ENCODE measurements at places on chromosomes 1 and 21.

DNA sequence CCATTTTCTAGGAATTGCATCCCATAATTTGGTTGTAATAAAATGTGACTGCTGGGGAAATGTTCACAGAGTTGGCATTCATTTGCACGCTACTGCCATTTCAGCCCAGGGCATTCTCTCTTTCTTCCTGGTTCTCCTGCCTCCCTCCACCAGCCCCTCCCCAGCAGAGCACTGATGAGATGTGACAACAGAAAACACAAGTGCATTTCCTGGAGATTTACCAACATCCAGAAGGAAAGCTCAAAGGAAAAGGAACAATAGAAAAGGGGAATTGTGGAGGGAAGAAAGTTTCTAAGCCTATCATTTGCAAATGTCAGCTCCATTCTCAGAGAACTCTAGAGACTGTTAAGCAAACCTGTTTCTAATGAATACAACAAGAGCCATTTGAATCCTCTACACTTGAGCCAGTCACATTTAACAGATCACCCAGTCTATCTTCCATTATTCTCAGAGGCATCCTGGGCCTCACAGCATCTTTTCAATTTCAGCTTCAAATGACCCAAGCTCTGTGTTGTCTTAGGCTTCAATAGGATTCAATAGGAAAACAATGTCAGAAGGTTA, 395.6 kb upstream of the PBX1 start:
- DNase-seq: no peak

DNA sequence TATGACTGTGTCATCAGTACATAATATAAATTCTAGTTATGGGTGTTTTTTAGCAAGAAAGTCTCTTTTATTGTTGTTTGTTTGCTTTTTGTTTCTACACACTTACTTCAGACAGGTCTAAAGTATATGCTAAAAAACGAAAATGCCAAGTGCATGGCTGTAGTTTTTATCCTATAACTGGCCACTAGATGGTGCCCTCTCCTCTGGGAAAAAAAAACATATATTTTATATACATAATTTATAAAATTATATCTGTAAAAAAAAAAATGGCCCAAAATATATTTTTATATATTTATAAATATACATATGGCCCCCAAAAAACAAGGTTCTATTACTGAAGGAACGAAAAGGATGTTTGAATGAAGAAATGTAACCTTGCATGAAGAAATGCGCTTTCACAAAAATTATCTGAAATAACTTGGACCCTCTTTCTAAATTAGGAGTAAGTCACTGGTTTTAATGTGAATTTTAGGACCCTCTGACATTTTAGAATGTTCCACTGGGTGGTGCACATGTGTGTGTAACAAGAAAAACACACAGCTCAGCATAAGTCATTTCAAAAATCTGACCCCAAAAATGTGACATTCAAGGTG, 93.5 kb downstream of the TTLL7 start:
- DNase-seq: peak; percentile 44

GRCh38 chr21:31505975-31506374, 153.5 kb upstream of the SOD1 start:
- no peak for DNase-seq

GRCh38 chr21:16085421-16085820, 355.6 kb downstream of the USP25 start:
- DNase-seq: no peak

- no peak for DNase-seq
These were observed 83.5 kb downstream of the CENPF start for GRCh38 chr1:214686497-214686896.

- DNase-seq: peak; percentile 86
These were observed 765 bp upstream of the VPS45 start for GRCh38 chr1:150066838-150067183.

GRCh38 chr1:101150670-101151069, 86.1 kb upstream of the S1PR1 start:
- DNase-seq: no peak

DNA sequence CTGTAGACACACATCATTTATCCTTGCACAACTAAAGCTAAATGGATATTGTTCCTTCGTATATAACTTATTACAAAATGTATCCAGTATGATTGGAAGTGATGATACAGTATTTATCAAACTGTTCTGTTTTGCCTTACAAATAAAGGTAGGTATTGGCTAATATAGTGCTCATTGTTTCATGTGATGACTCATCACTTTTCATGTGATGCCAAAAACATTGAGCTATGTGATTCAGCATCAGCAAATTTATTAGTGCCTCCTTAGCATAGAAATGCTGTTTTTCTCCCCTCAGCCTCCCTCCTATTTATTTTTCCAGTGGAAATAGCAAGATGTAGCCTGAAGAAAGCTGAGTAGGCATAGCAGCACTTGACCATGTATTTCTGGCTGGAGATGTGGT, 228.6 kb upstream of the LYPLAL1 start:
- no peak for DNase-seq

- DNase-seq: no peak
These were observed 374.6 kb upstream of the USP24 start for GRCh38 chr1:55589671-55590297.

GRCh38 chr1:19632211-19632610, 11.9 kb upstream of the NBL1 start:
- DNase-seq: no peak

DNA sequence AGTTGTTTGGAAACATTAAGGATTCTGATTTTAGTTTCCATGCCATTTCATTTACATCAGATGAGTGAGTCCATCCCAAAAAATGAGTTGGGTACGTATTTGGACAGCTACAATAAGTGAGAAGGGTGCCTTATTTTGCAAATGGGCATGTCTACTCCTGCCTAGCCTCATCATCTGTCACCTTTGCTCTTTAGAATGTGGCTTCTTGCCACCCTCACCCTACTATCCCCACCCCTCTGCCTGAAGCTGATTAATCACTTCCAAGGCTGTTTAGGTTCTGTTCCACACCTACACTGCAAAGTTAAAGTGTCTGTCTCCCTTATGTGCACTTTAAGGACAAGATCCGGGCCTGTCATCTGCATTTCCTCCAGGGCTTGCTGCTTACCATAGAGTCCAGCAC, 61.2 kb downstream of the ST6GALNAC5 start:
- no peak for DNase-seq

DNA sequence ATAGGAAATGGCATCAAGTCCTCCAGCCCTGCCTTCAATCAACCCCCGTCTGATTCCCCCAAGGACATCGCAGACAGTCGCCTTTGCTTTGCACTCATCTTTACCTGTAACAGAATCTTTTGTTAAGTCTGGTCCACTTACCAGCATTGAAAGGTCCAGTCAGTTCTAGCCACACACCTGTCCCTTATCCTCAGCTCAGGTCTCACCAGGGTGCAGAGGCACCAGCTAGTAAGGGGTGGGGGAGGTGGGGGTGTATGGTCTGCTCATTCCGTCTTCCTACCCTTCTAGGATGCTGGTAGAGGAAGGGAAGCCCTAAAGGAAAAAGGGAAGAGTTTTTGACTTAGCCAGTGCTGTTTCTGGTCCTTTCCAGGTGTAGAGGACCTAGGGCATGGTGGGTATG, 427.7 kb downstream of the MATN1 start:
- no peak for DNase-seq

DNA sequence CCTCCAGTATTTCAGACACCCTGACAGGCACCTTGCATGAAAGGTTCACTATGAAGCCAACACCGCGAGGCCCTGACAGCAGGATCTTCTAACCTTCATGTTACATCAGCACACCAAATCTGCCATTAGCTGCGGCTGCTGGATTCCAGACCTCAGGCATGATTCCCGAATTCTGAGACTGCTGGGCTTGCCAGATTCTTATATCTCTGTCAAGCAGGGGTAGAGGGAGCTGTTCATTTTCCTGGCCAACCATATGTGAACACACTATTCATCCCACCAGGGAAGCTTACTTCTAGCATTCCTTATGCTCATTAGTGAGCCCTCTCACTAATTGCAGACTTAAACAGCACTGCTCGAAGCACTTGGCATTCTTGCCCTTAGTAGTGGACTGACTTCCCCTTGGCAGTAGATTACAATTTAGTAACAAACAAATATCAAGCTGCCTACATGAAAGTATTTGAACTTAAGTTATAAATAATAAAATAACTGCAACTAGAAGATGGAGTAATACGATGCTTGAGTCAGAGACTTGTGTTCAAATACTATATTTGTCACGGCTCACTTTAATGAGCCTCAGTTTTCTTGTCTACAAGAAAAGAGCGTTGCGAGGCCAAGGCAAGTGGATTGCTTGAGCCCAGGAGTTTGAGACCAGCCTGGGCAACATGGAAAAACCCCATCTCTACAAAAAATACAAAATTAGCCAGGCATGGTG, 43.3 kb downstream of the NID1 start:
- no peak for DNase-seq

DNA sequence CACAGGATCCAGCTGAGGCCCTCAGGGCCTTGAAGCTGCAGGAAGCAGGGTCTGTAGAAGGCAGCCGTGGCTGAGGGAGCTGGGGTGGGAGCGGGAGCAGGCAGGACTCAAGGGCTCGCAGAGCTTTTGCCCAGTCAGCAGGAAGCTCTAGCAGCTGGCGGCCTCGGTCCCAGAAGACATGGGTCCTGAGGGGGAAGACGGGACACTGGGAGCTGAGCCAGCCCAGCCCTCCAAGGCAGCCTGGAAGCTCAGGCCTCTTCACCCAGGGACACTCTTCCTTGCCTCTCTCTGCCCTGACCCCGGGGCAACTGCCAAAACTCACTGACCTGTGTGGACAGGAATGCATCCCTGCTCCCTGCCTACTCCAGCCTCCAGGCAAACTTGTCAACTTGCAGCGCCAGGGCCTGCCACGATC, 8.9 kb downstream of the ADGRB2 start:
- DNase-seq: no peak

- DNase-seq: no peak
These were observed 6.4 kb upstream of the KIF14 start for GRCh38 chr1:200626853-200627534.

DNA sequence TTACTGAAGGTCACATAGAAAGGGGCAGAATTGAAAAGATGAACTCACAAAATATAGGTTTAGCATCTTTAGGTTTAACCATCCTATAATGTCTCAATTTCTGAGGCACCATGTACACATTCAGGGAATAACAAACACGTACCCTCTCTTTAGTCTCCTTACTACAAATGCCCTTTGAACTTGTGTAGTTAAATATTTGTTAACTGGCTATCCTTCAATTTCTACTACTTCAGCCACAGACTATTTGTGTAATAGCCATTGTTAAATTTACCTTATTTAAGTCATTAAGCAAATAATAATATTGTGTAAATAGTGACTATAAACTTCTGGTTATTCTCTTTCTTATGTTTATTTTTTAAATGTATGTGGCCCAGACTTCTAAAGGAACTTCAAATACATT, 600.5 kb downstream of the KCNT2 start:
- no peak for DNase-seq

DNA sequence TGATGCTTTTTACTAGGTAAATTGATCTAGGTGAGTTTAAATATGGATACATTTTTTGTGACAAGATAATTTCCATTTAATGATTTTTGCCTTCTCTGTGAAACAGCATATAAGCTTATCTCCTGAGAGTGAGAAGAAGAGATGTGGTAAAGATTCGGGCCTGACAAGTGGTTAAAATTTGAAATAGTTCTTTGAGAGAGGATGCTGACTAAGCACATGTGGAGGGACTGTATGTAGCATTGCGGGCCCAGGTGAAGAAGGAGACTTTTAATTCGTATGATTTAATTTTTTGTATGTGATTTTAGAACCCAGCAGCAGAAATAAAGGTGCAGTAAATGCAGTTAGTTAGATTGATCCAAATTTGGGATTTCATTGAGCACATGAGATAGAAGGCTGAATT, 51.9 kb downstream of the RPRD2 start:
- no peak for DNase-seq

DNA sequence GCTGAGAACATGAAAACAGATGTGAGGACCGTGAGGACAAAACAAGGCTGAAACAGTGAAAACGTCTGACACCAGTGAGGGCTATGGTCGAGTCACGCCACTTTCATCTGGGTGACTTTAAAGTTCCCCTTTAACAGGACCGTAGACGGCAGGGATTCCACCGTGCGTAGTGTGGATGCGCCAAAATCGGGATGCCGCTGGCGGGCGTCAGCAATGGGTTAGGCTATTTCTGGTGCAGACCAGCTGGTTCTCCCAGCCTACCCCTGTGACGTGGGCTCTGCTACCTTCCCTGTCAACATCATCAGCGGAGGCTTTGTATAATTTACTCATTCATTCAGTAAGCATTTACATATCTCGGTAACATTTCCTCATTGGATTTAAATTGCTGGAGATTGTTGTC, 246.6 kb upstream of the AJAP1 start:
- no peak for DNase-seq

DNA sequence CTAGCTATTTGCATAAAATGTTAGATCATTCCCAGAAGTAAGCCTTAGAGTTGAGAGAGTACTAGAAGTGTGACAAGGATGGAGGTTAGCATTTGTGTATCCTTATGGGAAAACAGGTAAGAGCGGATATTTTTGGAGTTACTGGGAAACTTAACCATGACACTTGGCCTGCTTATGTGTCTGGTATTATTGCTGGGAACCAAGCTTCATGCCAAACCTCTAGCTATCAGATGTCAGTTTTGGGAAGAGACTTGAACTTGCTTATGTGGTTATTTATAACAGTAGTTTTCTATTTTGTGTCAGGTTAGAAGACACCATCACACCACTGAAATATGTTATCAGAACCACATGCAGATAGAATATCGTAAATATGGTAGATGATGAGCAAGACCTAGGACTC, 230.3 kb upstream of the SGIP1 start:
- DNase-seq: no peak

DNA sequence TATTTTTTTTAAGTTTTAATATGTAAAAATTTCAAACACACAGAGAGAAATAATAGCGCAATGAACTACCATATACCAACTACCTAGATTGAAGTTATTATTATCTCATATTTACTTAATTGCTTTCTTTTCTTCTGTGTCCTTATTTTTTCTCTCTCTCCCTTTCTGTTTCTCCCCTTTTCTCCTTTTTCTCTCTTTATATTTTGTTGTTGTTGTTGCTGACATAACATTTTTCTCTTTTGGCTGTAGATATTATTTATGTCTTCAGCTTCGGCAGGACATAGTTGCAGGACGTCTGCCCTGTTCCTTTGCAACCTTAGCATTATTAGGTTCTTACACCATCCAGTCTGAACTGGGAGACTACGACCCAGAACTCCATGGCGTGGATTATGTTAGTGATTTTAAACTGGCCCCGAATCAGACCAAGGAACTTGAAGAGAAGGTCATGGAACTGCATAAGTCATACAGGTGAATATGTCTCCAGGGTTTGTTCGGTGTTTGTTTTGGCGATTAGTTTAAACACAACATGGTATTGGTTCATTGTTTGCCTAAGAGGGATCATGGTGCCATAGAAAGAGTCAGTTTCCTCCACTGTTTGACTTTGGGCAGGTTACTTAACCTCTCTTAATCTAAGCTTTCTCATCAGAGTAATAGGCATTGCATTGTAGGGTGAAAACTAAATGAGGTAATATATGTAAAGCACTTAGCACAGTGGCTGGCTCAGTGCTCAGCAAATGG, 103.8 kb downstream of the EPB41 start:
- no peak for DNase-seq

GRCh38 chr1:36125129-36125991, at the start of gene COL8A2:
COL8A2 (minus strand) TSS chr1:36125222; CDS start chr1:36100242, 24,980 bp downstream.
- peak; percentile 29 for DNase-seq

GRCh38 chr1:114710360-114710759, 6.2 kb downstream of the NRAS start:
- no peak for DNase-seq

GRCh38 chr1:237834461-237834860, 56.3 kb downstream of the ZP4 start:
- no peak for DNase-seq

GRCh38 chr1:147223740-147224615, 1.2 kb downstream of the FMO5 start:
- DNase-seq: no peak

GRCh38 chr1:40699787-40700186, 8.3 kb downstream of the NFYC start:
- no peak for DNase-seq

Measured in kidney (tissue), 22 donors.